ENCODE measurements at places on chromosomes 5 and 9.

GRCh38 chr9:111805830-111806241, 11.1 kb upstream of the SHOC1 start:
- DNase-seq: no peak

- DNase-seq: no peak
These were observed 45.2 kb upstream of the FYB1 start for GRCh38 chr5:39264528-39264927.

GRCh38 chr5:38029397-38030065, 189.7 kb upstream of the GDNF start:
- DNase-seq: no peak

- DNase-seq: no peak
These were observed 116.0 kb downstream of the TRPM6 start for GRCh38 chr9:74771672-74772071.

DNA sequence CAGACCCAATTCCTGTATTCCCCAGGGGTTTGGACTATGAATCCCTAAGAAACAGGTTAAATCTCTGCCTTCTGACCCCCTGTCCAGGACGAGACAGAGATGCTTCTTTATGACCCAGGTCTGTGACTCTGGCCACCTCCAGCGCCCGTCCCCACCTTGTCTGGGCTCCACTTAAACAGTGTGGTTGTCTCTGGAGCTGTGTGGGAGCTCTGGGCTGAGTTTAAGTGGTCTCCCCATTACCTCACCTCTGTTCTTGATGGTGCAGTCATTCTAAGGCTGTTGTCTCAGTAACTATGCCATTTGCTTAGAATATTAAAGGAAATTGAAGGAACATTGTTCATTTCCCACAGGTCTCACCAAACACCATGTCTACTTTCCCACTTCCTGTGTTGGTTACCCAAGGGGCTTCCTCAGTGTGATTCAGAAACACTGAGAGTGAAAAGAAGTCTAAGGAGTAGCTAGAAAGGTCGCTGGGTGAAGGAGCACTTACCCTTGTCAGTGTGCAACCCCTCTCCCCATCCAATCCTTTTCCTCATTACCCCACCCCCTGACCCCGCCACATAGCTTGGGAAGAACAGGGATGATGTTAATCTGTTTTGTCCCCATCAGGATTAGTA, 127.8 kb upstream of the CKMT2 start:
- DNase-seq: no peak

- DNase-seq: no peak
These were observed 154.9 kb upstream of the PAPPA start for GRCh38 chr9:115998666-115999065.

- no peak for DNase-seq
These were observed 165.5 kb downstream of the CD180 start for GRCh38 chr5:67031057-67031443.

DNA sequence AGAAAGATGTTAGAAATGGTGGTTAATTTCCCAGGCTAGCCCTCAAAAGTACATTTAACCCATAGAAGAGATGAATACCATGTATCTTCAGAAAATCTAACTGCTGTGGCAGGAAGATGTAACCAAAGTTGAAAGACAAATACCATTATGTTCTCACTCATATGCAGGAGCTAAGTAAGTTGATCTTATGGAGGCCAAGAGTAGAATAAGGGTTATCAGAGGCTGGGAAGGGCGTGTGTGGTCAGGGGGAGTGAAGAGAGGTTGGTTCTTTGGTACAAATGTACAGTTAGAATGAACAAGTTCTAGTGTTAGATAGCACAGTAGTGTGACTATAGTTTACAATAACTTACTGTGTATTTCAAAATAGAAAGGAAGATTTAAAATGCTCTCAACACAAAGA, 61.7 kb downstream of the CDC14B start:
- DNase-seq: no peak

DNA sequence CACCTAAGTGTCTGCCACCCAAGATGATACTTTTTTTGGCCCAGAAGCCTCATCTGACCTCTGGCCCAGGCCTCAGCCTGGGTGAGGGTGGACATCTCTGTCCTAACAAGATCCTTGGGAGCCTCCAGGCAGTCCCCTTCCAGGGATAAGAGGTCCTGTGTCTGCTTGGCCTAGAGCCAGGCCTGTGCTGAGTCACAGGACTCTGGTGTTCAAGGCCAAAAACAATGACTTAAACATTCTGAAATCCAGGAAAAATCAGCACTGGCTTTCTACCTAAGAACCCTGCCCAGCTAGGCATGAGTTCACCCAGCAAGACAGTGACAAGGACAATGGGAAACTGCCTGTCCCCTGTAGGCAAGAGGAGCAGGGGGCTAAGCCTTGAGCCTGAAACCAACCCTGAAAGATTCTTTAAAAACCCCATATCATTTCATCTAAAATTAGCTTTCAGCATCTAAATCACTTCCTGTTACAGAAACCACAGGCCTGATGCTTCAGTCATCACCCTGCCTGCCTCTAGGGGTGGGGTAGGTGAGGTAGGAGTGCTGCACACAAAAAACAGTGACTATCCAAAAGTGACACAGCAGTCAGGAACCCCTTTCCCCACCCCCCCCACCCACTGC, 29.9 kb downstream of the CSF2 start:
- peak; percentile 16 for DNase-seq

- no peak for DNase-seq
These were observed 42.6 kb downstream of the HACD4 start for GRCh38 chr9:20988671-20989315.

DNA sequence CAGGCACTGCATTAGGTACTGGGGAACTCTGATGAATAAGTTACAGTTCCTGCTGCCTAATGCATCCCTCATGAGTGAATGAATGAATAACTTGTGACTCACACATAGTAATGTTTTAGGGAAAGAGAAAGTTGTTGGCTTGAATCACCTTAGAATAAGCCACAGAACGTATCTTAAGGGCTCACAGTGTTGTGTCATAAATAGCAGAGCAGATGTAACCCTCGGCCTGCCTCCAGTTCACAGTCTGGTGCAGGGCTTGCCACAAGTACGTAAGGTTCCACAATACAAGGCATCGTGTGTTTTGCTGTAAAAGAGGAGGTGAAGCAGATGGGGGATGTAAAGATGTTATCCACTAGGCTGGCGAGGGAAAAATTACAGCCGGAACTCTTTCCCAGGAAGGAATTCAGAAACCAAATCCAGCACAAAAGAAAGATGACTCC, 218.7 kb downstream of the TRPM3 start:
- no peak for DNase-seq

DNA sequence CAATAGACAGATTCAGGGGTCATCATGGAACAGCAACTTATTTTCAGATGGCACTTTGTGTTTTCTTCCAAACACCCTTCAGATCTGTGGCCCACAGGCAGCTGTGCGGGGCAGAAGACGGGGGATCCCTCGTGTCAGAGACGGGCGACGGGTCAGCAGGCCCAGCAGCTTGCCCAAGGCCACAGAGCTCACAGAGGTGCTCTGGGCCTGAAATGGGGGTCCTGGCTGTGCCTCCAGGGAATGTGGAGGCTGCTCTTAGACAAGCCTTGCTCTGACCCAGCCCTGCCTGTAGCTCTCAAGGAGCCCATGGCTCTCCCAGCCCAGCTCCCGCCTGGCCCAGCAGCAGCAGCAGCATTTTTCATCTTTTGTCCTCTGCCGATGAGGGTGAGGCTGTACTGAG, 40.9 kb upstream of the SARDH start:
- no peak for DNase-seq

DNA sequence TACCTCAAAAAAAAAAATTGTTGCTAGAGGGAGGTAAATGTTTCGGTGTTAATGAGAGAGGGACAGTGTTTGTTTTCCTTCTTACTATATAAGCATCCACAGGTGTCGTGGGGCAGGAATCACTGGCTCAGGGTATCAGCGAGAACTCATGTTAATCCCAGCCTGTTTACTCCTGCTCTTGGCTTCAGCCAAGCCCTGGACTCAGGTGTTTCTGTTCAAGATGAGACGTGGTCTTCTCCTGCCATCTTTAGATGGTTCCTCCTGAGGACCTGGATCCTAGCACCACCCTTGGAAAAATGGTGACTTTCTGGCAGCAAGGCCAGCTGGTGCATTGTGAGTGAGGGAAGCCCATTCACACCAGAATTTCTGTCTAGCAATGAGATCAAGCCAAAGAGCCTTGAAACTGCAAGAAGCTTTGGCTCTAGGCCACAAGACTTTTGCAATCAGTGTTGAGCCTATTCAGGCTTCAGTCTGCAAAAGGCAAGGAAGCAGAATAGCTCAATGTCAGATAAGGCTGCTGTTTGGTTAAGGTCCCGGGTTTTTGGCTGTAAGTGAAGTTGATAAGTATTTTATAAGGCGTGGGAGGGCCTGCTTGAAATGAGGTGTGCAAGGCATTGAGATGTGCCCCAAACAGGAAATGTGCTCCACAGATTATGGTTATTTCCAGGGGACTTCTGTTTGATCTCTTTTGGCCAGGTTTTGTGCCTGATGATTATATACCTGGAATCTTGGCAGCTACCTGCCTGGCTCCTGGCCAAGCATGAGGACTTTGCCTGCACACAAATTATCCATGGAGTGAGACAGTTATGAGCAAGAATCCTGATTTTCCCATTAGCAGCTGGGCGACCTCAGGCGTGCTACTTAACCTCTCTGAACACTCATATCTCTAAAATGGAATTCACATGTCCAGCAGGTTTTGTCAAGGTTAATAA, 99.8 kb downstream of the TENT4A start:
- DNase-seq: no peak

DNA sequence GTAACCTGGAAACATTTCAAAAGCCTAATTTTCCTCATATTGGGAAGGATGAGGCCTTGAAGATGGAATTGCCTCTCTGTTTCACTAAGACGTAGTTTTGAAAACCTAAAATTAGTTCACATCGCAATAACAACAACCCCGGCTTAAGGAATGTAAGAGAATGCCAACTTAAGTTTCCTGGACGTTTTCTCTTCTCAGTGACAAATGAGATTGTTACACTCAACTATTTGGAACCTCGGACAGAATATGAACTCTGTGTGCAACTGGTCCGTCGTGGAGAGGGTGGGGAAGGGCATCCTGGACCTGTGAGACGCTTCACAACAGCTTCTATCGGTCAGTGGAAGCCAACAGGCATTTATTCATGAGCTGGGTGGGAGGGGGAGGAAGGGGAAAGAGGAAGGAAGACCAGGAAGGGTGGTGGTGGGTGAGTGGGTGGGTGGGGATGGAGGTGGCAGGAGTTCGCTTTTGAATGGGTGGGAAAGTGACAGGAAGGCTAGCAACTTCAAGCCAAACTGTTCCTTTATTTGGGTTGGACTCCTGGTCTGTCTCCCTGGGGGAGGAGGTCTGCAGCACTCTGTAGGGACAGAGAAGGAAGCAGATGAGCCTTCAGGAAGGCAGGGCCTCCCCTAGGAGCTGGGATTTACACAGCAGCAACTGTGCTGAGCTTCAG, 83.4 kb downstream of the TEK start:
- no peak for DNase-seq

DNA sequence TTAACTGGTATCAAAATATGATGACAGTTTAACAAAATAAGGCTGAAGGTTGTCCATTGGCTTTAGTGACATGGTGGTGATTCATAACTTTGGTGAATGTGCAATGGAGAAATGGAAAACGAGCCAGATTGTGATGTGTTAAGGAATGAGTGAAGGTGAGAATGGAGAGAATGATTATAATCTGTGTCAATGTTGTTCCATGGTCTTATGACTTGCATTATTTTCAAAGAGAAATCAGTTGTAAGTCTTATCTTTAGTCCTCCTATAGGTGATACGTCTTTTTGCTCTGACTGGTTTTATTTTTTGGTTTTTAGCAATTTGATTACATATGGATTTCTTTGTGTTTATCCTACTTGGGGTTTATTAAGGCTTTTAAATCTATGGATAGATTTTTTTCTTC, 12.7 kb downstream of the OR1L6 start:
- DNase-seq: no peak

GRCh38 chr5:72347801-72348308, 27.7 kb downstream of the PTCD2 start:
- no peak for DNase-seq

DNA sequence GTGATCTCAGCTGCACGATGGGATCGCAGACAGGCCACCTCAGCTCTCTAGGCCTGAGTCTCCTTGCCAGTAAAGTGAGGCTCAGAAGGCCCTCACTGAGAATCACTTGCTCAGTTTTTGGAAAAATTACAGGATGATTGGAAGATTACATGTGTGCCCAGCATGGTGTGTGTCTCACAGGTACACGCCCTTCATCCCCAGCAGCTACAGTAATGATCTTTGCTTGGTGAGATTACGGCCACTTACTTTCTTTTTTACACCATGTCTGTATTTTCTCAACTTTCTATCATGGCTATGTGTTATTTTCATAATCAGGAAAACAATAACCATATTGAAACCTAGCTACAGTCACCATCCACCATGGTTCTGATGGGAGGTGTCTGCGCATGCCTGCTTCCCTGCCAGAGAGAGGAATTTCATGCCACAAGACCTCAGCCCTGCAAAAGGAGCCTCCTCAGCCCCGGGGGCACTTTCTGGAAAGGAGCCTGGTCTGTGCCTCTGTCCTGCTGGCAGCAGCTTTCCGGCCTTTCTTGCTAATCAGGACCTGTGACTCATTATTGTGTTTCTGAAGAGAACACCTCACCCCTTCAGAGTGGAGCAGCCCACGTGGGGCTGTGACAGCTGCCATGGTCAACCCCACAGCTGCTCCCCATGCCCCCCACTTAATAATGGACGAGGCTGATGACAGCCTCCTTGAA, 64.2 kb upstream of the OLFM1 start:
- no peak for DNase-seq

GRCh38 chr9:78805771-78806170, 508.8 kb downstream of the PSAT1 start:
- no peak for DNase-seq

- DNase-seq: no peak
These were observed 34.3 kb upstream of the NR3C1 start for GRCh38 chr5:143437666-143438273.

GRCh38 chr9:13719446-13719845, 440.0 kb upstream of the MPDZ start:
- DNase-seq: no peak

DNA sequence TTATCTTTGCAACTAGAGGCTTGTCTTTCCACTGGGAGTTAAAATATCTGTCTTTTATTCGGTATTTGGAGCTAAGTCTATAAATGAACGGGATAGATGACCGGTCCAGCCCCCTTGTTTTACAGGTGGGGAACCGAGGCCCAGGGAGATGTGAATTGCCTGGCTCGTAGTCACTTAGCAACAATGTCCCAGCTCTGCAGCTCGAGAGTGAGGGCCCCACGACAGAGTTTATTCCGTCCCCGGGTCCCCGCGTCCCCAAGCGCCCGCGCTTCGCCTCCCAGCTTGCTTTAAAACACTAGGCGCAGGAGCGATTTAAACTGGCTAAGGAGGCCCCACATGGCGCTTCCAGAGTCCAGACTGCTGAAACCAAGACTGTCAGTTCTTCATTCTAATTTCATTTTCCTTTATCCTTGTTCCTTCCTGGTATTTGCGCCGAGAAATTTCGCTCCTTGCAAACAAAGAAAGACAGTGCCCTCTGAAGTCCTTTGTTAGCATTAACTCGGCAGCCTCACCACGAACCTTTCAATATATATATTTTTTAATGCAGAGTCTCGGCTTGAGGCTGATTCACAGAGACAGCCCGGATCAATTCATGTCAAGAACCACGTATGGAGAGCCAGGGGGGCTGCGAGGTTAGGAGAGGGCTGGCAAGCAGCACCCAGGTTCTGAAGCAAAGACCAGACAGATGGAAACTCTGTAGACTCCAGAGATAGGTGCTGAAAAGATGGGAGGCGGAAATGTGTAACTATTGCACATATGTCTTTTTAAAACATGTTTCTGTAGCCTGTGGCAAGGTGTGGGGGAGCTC, 1.4 kb upstream of the ENC1 start:
- DNase-seq: no peak

GRCh38 chr5:92435781-92436180, 1052.7 kb upstream of the ARRDC3 start:
- DNase-seq: no peak

- DNase-seq: no peak
These were observed 17.7 kb downstream of the RAD1 start for GRCh38 chr5:34897646-34898045.

Data from activated CD8-positive, alpha-beta memory T cell treated with anti-CD3 and anti-CD28 coated beads for 1 hour (primary cell).